ENCODE measurements at places on chromosomes 1 and 21. TPM values are rescaled to one million over a fixed set of nuclear protein-coding genes. Genes with fewer than 3 reads are reported as not detected.

CLCA2 gene
- not detected for total RNA-seq

HPCAL4 gene
- total RNA-seq: 0.29 TPM

CCDC181 gene
- 0.20 TPM for total RNA-seq

RNU11 gene
- total RNA-seq: not detected

ADAM15 gene
- 98.4 TPM for total RNA-seq

AMY1C gene
- total RNA-seq: not detected

CA14 gene
- not detected for total RNA-seq

DCST2 gene
- 0.72 TPM for total RNA-seq

GPR25 gene
- total RNA-seq: not detected

AQP10 gene
- total RNA-seq: not detected

SELP gene
- total RNA-seq: not detected

LYST gene
- total RNA-seq: 4.5 TPM

KTI12 gene
- total RNA-seq: 11.5 TPM

ZFP69 gene
- not detected for total RNA-seq

HEYL gene
- total RNA-seq: 3.5 TPM

NR1I3 gene
- not detected for total RNA-seq

FABP3 gene
- not detected for total RNA-seq

SPATA21 gene
- total RNA-seq: not detected

PTCH2 gene
- total RNA-seq: 0.23 TPM

ITLN2 gene
- total RNA-seq: 0.14 TPM

PRSS38 gene
- not detected for total RNA-seq

ACKR1 gene
- not detected for total RNA-seq

SH3BGR gene
- total RNA-seq: 1.1 TPM

TDRD10 gene
- total RNA-seq: not detected

LYPD8 gene
- 0.45 TPM for total RNA-seq

SPRR1B gene
- total RNA-seq: not detected

CD1E gene
- total RNA-seq: not detected

RNF2 gene
- 21.3 TPM for total RNA-seq

PLEKHA6 gene
- 21.5 TPM for total RNA-seq

LRRIQ3 gene
- total RNA-seq: 0.76 TPM

TAS1R1 gene
- not detected for total RNA-seq

CYP4A22 gene
- not detected for total RNA-seq

MRTO4 gene
- total RNA-seq: 67.1 TPM
